ENCODE measurements at places on chromosomes 7 and 10.

GRCh38 chr10:11684717-11685645, 57.2 kb upstream of the ECHDC3 start:
- peak; percentile 58 for DNase-seq

- DNase-seq = no peak
These were observed 61.1 kb downstream of the TLL2 start for GRCh38 chr10:96452494-96453153.

- DNase-seq = no peak
These were observed 10.0 kb upstream of the CHCHD1 start for GRCh38 chr10:73771722-73772280.

GRCh38 chr7:55472928-55473725, 99.2 kb downstream of the VOPP1 start:
- DNase-seq = no peak

- no peak for DNase-seq
These were observed 638 bp downstream of the LIPA start for GRCh38 chr10:89250865-89251408.

DNA sequence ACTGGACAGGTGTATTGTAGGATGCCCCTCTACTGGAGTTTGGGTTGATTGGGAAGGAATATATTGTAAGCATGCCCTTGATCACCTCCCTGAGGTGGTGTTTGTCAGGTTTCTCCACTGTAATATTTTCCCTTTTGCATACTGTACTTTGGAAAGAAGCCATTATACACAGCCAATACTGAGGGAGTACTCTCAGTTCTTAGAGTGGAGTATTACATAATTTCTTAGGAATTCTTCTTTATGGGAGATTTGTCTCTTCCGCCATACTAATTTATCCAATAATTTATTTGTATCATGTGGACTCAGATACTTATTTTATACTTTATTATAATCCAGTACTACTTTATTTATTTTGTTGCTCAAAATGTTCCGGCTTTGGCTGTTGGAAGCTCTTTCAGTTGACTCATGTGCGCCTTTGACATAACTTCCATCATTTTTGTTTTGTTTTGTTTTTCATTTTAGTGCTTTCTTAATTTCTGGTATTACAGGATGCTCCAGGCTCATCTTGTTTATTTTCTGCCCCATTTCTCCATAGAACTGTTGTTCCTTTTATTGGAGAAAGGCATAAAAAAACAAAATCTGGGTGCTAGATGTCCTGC, 29.7 kb downstream of the MKLN1 start:
- DNase-seq = no peak

- no peak for DNase-seq
These were observed 1.0 kb downstream of the PRR15 start for GRCh38 chr7:29564496-29565223.

GRCh38 chr7:82699773-82700186, 256.2 kb upstream of the CACNA2D1 start:
- DNase-seq = no peak

DNA sequence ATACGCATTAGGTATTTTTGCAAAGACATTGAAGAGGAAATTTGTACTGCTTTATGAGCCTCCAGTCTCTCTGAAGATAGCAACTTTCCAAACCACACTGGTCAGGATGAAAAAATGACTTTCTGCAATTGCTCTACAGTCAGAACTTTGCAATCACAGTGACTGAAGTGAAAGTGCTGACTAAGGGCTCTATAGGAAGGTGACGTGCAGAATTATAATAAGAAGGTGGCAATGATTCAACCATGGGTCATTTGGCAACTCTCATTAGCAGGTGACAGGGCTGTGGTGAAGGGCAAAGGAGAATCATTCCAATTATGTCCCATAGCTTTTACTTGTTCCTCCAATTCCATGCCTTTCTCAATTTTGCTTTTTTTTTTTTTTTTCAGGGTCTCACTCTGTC, 311.0 kb downstream of the ANKRD30A start:
- DNase-seq = no peak

DNA sequence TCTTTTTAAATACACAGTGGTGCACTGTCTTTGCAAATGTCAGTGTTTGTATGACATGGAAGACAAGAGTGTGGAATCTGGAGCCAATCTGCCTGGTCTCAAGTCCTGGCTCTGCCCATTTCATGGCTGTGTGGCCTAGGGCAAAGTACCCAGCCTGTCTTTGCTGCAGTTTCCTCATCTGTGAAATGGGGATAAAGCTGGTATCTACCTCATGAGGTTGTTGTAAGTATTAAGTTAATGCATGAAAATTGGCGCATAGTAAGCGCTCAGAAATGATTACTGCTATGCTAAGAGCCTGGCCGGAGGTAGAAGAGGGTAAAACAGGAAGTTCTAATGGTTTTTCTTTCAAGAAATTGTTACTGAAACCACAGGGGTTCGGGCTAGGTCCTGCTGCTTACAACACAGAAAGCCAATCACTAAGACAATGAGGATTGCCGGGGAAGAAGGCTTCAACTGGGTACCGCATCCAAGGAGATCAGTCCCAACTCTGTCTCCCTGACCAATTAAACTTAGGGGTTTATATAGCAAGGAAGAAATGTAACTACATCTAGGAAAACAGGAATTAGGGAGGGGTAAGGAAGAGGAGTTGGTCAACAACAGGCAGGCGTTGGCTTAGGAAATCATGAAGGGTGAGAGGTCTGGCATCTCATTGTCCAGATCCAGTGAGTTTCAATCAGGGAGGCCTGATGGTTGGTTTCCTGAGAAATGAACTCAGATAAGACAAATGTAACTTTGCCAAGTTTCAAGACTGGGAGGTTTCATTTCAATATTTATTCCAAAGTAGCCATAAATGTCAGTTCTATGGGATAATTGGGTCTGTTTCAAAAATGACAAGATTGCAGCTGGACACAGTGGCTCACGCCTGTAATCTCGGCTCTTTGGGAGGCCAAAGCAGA, 57.0 kb downstream of the CHST3 start:
- no peak for DNase-seq

DNA sequence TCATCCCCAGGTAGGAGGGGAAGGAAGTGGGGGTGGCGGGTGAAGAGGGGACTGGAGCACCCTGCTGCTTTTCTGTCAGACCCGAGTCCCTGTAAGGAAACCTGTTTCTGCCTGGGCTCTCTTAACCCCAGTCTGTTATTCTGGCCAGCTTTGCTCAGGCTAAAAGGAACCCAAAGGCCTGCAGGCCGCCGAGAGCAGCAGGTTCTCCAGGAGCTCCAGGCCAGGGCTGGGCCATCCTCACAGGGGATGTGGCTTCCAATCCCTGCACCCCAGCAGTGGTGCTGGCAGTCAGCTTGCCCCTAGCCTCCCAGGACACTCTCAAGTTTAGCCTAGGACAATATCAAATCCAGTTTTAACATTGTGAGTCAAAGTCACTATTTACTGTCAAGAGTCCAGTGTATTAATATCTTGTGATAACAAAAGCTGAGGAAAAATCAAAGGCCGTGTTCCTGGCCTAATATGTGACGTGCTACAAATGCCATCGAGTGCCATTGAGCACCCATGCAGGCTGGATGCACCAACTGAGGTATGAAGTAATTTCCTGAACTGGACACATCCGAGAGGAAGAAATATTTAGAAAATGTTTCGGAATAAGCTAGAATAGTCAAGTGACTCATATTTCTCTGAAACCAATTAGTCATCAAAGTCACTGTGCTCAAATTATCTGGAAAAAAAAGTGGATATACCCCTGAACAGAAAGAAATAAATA, 7.0 kb downstream of the PKD1L1 start:
- DNase-seq = no peak

GRCh38 chr7:17774716-17775288, 165.5 kb downstream of the SNX13 start:
- no peak for DNase-seq

GRCh38 chr7:53111031-53111430, 75.6 kb downstream of the POM121L12 start:
- DNase-seq = no peak

DNA sequence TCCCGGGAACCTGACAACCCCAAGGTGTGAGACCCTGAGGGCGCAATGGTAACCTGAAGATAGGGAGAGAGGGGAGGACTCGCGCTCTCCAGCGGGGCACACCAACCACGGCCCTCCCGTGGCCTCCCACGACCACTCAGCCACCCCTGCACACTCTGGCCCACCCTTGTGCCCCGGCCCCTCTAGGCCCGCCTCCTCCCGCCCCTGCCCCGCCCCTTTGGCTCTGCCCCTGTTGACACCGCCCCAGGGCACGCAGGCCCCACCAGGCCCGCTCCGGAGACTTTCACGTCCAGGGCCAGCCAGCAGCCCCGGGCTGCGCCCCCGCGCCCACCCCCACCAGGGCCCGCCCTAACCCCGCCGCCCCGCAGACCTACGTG, 10.9 kb downstream of the ATG9B start:
- no peak for DNase-seq

GRCh38 chr7:36308031-36308430, 81.6 kb upstream of the ANLN start:
- DNase-seq = no peak

- no peak for DNase-seq
These were observed 40.8 kb upstream of the HSPA12A start for GRCh38 chr10:116783011-116783655.

DNA sequence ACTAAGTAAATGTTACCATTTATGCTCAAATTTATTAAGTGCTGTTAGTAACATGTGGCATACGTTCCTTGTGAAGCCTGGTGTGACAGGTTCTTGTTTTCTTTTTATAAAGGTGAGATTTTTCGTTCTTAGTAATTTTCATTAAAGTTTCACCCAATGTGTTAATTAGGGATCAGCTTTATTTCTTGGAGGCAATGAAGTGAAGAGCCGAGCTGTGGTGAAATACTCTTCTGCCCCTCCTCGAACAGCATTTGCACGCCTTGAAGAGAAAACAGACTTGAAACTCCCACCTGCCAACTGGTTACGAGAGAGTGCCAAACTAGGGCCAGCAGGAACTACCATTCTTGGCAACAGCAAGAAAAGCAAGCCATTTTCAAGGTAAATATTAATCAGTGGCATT, 1.5 kb downstream of the EDRF1 start:
- DNase-seq = no peak

DNA sequence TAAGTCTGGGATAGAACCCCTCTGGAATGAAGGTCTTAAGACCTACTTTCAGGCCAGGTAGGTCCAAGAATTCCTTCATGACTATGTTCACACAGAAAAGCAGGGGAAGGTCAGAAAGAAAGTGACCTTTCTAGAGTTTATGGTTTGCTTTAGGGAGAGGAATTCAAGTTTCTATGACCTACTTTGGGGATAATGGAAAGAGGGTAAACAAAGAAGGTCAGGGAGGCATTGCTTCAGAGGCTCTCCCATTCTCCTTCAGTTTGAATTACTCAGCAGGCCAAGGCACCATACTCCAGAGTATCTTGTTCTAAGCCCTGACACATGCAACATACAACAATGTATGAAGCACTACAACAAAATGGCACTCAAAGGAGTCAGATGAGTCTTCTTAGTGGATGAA, 11.5 kb upstream of the MACC1 start:
- no peak for DNase-seq

- no peak for DNase-seq
These were observed 160.3 kb upstream of the SEMA3A start for GRCh38 chr7:84354866-84355265.

GRCh38 chr10:80702143-80702542, 164.4 kb downstream of the SH2D4B start:
- no peak for DNase-seq

DNA sequence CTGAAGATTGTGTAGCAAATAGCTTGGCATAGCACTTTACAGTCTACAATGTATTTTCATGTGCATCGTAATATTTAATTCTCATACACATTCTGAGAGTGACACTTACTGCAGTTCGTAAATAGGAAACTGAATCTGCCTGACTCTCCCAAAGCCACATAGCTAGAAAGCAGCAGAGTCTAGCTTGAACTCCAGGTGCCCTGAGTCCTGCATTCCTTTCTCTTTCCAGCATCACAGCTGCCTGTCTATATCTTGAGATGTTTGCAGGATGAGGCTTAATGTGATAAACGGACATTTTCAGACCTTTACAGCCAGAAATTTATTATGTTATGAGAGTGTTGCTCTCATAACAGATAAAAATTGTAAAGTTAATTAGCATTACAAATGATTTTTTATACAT, 132.9 kb upstream of the PLXDC2 start:
- DNase-seq = no peak

DNA sequence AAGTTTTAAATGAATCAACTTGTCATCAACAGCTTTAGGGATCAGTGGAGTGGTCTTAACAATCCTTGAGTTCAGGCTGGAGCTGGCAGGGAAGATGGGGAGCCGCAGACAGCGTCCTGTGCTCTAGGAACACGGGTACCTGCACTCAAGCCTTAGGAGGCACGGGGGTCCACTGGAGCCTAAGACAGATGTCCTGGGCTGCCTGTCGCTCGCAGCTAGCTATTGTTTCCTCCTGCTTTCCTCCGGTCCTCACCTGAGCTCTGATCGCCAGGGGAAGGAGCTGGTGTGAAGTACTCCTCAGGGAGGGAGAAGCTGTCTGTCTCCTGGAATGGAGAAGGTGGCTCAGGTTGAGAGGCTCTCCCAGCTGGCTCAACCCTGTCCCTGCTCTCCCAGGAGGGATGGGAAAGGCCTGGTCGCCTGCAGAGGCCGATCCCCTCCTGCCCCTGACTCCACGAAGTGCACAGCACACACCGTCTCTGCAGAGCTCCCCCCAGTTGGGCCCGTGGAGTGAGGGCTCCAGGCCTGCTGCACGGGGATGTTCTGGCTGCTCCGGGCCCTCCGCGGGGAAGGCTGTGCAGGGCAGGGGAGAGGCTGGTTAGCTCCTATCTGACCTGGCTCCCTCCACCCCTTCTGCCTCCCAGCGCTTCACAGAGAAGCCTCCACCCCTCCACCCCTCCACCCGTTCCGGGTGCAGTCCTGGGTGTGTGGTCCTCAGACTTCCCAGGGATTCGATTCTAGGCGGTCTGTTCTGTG, 14.5 kb upstream of the PYROXD2 start:
- DNase-seq = no peak

DNA sequence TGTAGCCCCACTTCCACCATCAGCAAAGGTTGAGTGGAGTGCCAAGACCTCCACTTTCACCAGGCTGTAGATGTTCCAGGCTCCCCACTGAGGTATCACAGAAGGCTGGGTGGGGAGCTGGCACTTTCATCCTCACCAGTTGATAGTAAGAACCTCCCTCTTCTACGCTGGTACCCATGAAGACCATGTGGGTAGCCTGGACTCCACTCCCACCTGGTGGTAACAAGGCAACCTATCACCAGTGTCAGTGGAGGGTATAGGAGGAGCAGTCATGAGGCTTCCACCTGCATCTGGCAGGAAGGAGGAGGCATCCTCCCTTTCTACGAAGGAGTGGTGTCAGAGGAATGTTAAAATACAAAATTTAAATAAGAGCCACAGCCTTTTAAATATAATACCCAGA, 4.4 kb downstream of the SMIM30 start:
- no peak for DNase-seq

All from GM12892 (cell line).